ENCODE measurements at places on chromosomes 12 and 14. TPM values are rescaled to one million over a fixed set of nuclear protein-coding genes. Genes with fewer than 3 reads are reported as not detected.

DNA sequence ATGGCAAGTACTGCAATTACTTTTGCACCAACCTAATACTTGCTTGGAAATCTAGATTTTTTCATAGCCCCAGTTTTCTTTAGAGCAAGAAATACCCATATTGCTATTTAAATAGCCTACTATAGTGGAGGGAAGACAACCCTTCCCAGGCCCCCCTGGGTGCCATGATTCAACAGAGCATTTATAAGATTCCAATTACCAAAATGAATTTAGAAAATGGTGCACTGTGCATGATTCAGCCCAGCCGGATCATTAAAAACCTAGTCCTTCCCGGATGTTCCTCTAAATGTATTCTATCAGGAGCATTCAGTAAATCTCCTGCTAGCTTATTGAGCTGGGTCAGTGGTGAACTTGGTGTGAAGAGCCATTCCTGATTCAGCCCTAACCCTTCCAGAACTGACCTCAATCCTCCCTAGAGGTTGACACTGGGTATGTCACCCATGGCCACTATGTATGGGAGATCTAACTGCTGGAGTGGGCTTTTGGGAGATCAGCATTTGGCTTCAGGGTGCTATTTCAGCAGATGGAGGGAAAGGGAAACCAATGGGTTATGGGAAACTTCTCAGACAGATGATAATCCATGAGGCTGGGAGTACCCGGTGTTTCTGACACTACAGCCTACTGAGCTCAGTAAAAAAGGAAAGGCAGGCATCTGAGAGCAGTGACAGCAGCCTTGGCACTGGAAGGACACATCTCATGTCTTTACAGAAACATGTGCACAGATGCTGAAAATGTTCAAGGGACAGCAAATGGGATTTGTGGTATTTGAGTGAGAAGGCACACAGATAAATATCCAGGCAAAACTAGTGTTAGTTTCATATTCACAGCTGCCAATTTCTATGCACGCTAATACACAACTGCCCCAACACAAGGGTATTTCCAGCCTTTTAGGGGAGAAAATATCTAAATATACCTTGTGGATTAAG lies 258.9 kb downstream of the DPF3 start:
- ATAC-seq = no peak

GRCh38 chr14:104361101-104361591 lies 218.4 kb upstream of the C14orf180 start:
- no peak for ATAC-seq

- ATAC-seq = no peak
These were observed 217.9 kb upstream of the PWP1 start for GRCh38 chr12:107467716-107468115.

GRCh38 chr12:101616027-101616494 lies 21.3 kb downstream of the MYBPC1 start:
- no peak for ATAC-seq

Gene SLCO1A2
- 25.2 TPM for total RNA-seq

Gene PNN
- total RNA-seq = 62.6 TPM

DNA sequence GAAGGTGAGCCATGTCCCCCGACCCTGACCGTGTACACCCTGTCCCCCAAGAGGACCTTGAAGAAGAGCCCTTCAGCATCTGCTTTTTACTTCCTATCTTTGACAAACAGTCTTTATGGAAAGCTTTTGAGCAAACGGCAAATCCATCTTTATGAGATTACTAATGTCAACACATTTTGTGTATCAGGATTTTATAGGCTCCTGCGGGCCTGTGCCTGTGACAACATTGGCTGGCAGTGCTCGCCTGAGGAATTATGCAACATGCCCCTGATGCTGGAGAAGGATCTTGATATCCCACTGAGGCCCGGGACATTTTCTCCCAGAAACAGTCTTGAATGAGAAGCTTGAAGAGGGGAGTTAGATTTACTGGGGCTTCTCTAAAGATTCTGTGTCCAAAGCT lies 416.5 kb downstream of the NRXN3 start:
- ATAC-seq = no peak

Gene DLGAP5
- 2.6 TPM for total RNA-seq

DNA sequence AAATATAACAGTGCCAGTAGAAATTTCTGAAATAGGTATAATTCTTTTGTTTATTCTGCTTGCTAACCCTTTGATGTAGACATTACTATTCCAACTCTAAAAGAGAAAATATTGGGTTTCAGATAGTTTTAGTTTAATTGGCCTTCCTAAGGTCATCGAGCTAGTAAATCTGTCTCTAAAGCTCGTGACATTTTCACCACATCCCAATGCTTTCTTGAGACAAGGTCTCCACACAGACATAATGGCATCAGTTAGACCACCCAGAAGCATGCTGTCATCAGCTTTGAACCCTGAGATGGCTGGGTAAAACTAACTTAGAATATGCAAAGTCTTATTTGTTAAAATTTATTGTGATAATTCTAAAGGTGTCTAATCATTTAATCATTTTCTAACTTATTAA lies 52.0 kb downstream of the PIK3C2G start:
- no peak for ATAC-seq

DNA sequence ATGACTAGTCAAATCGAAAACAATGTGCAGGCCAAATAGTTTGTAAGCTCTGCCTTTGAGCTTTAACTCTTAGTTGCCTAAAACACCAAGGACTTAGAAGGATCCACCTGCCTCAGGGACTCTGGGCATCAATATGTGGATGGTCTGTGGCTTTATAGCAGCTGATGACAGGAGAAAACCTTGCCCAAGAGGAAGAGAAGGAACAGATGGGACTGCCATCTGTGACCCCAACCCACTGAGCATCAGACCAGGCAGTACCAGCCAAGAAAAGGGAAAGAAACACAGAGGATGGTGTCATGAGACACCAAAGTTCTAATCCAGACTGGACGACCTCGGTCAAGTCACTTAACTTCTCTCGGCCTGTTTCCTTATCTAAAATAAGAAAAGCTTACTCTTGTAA lies 12.7 kb downstream of the TGFB3 start:
- no peak for ATAC-seq

Gene OTX2
- not detected for total RNA-seq

Gene C12orf54
- total RNA-seq = not detected

- no peak for ATAC-seq
These were observed 132.6 kb downstream of the RPAP3 start for GRCh38 chr12:47573146-47573659.

- no peak for ATAC-seq
These were observed 31.7 kb upstream of the INF2 start for GRCh38 chr14:104657563-104658324.

Gene DIP2B
- total RNA-seq = 81.8 TPM

DNA sequence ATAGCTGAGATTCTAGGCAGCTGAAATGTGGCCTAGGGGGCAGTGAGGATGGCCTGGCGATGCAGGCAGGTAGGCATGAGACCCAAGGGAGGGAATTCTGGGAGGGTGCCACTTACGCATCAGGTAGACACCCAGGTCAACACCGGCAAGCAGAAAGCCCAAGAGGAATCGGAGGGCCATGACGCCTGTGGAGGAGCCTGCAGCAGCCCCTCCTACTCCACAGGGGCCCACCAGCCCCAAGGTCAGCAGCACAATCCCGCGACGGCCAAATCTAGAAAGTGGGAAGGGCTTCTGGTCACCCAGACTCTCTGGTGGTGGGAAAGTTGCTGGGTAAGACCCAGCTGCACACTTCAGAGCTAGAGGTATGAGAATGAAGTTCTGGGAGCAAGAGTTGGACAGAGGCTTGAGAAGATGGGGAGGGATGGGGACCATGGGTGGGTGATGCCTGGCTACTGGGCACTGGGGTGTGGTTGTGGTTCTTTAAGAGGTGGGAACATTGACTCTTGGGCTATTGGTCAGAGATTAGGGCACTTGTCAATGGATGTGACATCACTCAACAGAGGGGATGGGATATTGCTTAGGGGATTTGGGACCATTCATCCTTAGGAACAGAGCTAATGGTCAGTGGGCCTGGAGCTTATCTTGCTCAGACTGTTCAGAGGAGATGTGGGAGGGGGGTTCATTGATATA lies 3.4 kb downstream of the SLC22A17 start:
- no peak for ATAC-seq

DNA sequence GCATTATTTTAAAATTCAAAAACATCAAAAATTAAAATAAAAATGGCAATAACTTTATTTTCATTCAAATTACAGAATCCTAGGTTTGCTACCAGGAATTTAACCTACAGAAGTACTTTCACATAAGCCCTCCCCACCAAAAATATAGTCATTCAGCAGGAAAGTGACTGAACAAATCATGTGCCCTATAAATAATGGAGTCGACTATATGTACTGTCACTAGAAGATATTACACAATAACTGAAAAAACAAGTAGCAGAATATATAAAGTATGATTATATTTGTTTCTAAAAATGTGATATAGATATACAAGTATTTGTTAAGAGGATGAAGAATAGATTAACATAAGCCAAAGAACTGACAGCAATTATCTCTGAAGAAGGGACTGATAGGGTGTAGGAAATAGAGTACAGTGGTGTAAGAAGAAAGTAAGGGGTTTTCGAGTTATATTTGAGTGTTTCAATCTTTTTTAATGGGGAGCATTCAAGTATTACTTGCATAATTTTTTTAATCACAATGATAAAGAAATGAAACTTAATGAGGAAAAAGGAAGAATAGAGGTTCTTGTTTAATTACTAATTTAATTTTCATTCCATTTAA lies 7.9 kb downstream of the C2CD5 start:
- no peak for ATAC-seq

- ATAC-seq = no peak
These were observed 5.8 kb downstream of the NUMB start for GRCh38 chr14:73452341-73453186.

GRCh38 chr12:111838353-111838752 lies 3.7 kb upstream of the MAPKAPK5 start:
- no peak for ATAC-seq

Gene NTF3
- total RNA-seq = 25.2 TPM
